ENCODE measurements at places on chromosomes 1 and 21. TPM values are rescaled to one million over a fixed set of nuclear protein-coding genes. Genes with fewer than 3 reads are reported as not detected.

The NBPF19 gene
- 17.1 TPM for polyA plus RNA-seq

- no peak for DNase-seq
These were observed 75.7 kb downstream of the ENAH start for GRCh38 chr1:225577241-225577640.

DNA sequence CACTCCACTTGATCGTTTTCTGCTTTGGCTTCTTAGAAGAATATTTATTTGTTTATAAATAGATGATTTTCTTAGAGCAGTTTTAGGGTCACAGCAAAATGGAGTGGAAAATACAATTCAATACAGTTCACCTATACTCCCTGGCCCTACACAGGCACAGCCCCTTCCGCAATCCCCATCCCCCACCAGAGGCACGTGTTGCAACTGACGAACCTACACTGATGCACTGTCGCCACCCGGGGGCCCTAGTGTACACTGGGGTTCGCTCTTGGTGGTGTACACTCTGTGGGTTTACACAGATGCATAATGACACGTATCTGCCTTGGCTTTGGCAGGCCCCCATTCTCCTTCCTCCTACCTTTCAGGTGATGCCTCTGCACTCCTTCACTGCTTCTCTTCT lies 8.0 kb downstream of the ECHDC2 start:
- no peak for DNase-seq

The HSD11B1 gene
- polyA plus RNA-seq = 9.0 TPM

- peak; percentile 67 for DNase-seq
These were observed 6.1 kb upstream of the EPHB2 start for GRCh38 chr1:22704440-22705067.

The BTBD8 gene
- 11.0 TPM for polyA plus RNA-seq

GRCh38 chr1:16128338-16128741 lies 27.5 kb downstream of the EPHA2 start:
- DNase-seq = no peak

DNA sequence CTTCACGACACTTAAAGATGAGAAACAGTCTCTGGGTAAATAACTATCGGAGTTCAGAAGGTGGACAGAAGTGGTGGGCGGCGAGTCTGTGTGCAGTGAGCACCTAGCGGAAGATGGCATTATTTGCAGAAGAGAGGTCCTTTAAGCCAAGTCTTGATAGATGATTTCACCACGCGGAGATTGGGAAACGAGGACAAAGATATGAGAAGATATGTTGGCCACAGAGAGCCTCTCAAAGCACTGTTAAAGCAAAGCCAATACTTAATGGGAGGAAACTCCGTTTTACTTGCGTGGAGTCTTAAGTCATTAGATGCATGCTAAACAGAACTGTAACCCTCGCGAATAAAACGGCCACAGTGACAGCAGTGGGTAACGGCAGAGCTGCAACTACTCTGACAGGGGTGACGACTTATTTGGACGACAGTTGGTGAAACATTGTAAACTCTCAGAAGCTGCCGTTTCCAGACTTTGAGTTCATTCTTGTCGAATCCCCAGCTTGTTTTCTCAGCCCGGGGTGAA lies 577 bp upstream of the CEP350 start:
- DNase-seq = no peak

GRCh38 chr1:222772996-222773379 lies 36.0 kb downstream of the FAM177B start:
- peak; percentile 80 for DNase-seq

The OR2G6 gene
- 0.04 TPM for polyA plus RNA-seq

GRCh38 chr1:235867903-235868469 lies 1.3 kb upstream of the LYST start:
- no peak for DNase-seq

DNA sequence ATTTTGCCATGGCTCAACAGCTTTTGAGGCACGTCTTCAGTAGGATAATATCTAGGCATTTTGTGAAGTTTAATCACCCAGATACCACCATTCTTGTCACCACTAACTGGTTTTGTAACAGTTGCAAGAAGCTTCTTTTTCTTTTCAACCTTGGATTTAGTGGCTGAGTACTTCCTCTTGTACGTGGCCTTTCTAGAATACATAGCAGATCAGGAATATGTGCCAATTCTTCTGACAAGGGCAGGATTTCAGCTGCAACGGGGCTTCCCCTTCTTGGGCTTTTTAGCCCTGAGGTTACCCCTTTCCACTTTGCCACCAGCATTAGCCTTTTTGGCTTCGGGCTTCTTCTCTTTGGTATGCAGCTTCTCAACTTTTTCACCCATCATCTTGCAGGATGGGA lies 79.3 kb upstream of the WARS2 start:
- no peak for DNase-seq

- DNase-seq = no peak
These were observed 6.3 kb downstream of the FHL3 start for GRCh38 chr1:37998913-37999429.

GRCh38 chr1:90336552-90337324 lies 341.8 kb downstream of the ZNF326 start:
- no peak for DNase-seq

DNA sequence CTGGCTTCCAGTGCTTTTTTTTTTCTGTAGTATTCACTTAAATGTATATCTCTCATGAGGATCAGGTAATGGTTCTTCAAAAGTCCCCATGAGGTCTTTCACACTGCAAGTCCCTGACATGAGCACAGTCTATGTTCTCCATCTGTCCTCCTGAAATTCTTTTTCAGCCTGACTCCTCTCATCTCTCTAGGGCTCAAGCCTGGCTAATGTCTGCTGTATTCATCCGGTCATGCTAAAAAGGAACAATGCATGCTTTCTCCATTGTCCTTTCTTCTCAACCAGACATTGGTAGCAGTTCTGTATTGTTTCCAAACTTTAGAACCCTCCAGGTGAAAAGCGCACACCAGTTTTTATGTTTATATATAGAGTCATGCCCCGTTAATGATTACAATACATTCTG lies 368.3 kb upstream of the OLFM3 start:
- no peak for DNase-seq

The SLC45A1 gene
- polyA plus RNA-seq = 0.66 TPM

GRCh38 chr1:66350001-66350547 lies 183.9 kb upstream of the SGIP1 start:
- no peak for DNase-seq

DNA sequence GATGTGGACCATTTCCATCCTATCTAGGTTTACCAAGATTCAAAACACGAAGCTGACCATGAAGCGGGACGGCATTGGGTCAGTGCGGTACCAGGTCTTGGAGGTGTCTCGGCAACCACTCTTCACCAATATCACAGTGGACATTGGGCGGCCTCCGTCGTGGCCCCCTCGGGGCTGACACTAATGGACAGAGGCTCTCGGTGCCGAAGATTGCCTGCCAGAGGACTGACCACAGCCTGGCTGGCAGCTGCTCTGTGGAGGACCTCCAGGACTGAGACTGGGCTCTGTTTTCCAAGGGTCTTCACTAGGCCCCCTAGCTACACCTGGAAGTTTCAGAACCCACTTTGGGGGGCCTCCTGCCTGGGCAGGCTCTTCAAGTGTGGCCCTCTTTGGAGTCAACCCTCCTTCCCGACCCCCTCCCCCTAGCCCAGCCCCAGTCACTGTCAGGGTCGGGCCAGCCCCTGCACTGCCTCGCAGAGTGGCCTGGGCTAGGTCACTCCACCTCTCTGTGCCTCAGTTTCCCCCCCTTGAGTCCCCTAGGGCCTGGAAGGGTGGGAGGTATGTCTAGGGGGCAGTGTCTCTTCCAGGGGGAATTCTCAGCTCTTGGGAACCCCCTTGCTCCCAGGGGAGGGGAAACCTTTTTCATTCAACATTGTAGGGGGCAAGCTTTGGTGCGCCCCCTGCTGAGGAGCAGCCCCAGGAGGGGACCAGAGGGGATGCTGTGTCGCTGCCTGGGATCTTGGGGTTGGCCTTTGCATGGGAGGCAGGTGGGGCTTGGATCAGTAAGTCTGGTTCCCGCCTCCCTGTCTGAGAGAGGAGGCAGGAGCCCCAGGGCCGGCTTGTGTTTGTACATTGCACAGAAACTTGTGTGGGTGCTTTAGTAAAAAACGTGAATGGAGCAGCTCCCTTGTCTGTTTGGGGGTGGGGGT lies 864 bp upstream of the CCDC24 start:
- no peak for DNase-seq

The OR6N1 gene
- not detected for polyA plus RNA-seq

DNA sequence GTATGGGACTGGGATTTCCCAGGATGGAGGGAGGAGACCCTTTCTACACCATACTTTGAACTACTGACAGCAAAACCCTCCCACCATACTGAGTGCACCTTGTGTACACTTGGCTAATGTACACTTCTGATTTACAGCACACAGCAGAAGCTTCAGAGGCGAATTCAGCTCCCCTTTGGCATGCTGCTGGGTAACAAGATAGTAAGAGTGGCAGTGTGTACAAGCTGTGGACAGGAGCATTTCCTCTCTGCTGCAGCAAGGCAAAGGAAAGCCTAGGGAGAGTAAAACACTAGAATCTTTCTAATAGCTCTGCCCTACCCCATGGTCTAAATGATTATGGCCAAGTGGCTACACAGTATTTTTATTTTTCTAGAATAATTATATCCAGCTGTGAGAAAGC lies 83.9 kb upstream of the ARTN start:
- DNase-seq = no peak

DNA sequence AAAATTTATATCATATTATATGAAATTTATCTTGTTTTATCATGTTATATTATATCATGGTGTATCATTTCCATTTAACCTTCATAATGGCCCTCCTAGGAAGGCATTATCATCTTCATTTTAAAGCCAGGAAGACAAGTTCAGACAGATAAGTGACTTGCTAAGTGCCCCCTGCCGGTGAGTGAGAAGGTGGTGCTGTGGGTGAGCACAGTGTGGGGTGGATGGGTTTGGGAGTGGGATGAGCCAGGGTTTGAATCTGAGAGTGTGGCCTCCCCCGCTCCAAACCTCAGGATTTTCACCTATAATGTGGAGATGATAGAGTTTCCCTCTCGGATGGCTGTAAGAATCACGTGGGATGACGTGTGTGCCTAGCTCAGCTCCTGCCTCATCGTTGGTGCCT lies 108.7 kb upstream of the IGSF21 start:
- DNase-seq = no peak

The CNN3 gene
- 285 TPM for polyA plus RNA-seq

- no peak for DNase-seq
These were observed 53.8 kb downstream of the PTGS2 start for GRCh38 chr1:186626356-186626932.

- peak; percentile 66 for DNase-seq
These were observed 700 bp upstream of the KMO start for GRCh38 chr1:241531195-241532161.

GRCh38 chr1:236011641-236012040 lies 53.2 kb downstream of the NID1 start:
- DNase-seq = no peak

DNA sequence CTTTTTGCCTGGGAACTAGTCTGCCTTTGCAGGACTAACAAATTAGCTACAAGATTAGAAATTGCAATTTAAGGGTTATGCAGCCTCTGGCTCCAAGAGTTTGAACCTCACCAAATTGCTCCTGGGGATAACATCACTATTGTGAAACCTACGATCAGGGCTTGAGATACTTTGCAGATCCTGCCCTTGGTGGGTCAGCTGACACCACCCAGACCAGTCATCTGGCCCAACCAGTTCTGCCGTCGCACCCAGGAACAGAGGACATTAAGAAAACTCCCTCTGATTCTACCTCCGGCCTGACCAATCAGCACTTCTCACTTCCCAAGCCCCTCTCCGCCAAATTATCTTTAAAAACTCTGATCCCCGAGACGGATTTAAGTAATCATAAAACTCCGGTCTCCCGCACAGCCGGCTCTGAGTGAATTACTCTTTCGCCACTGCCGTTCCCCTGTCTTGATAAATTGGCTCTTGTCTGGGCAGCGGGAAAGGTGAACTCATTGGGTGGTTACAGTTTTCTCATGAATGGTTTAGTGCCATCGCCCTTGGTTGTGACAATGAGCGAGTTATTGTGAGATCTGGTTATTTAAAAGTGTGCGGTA lies 32.9 kb upstream of the B3GALT5 start:
- no peak for DNase-seq

DNA sequence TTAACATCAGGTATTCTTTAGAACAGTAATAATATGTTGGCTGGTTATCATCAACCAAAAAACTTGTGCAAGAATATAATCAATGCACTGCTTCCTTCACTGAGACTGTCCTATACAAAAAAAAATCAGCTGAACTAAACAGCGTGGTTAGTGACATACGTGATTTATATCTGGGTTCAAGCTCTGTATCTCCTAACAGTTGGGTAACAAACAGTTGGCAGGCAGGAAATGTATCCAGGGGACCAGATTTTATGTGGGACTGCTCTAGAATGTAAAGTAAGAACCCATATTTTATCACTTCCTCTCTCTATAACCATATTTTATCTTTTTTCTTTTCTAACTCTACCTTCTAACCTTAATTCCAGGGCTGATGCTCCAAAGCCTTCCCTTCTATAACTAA lies 8.0 kb downstream of the ACBD6 start:
- DNase-seq = no peak

- no peak for DNase-seq
These were observed 66.1 kb downstream of the TENT5C start for GRCh38 chr1:117671781-117672501.

- DNase-seq = no peak
These were observed 49.7 kb upstream of the GFI1 start for GRCh38 chr1:92536211-92536979.

- no peak for DNase-seq
These were observed 38.4 kb upstream of the KCNQ4 start for GRCh38 chr1:40745176-40745575.

- DNase-seq = no peak
These were observed 128.9 kb upstream of the ADAR start for GRCh38 chr1:154736841-154737240.

The F13B gene
- not detected for polyA plus RNA-seq

DNA sequence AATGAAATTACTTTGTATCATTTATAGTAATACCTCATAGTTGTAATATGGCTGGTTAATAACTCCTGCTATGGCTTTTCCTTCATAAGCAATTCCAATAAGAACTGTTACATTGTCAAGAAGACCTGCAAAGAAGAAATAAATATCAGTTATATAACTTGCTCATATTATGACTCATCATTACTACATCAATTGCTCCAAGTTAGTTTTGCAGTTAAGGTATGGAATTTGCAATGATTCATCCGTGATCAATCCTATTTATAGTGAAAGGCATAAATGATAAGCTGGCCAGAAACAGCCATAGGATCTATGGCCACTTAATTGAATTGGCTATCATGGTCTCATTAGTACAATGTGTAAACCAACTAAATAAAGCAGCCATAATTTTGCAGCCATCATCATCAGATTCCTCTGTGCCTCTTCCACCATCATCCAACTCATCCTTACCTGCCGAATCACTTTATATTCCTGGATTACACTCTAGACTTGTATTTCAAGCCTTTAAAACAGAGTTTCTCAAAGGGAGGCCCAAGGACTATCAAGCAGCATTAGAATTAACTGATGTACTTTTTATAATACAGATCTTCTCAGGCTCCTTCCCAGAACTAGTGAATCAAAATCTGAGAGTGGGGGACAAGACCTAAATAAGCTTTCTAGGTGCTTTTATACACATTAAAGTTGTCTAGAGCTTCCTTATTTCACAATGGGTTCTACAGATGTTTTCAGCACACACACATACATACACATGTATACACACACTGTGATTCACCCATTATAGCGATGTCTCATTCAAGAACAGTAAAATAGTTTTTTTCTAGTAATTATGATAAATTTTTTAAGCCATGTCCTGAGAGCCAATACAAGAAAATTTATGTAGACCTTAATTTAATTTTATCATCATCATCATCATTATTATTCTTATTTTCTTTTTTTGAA lies 21.2 kb upstream of the EPRS1 start:
- DNase-seq = no peak
